ENCODE measurements at places on chromosomes 1 and 21.

DNA sequence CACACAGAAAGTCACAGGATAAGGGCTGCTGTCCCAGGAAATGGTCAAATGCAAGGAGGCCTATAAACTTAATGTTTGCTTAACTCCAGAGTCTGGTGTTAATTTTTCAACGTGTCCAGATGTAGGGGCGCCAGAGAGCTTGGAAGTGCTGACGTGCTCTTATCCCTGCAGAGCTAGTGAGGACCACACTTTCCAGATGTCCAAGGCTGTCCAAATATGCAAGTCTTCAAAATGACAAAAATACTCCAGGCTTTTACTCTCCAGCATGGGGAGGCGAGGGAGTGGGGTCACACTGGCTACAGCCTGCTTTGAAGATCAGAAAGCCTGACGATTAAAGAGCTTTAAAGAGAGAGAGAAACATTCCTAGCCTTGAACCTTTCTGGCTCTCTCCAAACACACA is 57.6 kb downstream of the ABCA4 start:
- DNase-seq = no peak

- no peak for DNase-seq
Measured at GRCh38 chr1:36475341-36475740, 7.4 kb downstream of the CSF3R start.

- DNase-seq = peak; percentile 25
Measured at GRCh38 chr21:37257511-37257966, 9.6 kb downstream of the VPS26C start.

DNA sequence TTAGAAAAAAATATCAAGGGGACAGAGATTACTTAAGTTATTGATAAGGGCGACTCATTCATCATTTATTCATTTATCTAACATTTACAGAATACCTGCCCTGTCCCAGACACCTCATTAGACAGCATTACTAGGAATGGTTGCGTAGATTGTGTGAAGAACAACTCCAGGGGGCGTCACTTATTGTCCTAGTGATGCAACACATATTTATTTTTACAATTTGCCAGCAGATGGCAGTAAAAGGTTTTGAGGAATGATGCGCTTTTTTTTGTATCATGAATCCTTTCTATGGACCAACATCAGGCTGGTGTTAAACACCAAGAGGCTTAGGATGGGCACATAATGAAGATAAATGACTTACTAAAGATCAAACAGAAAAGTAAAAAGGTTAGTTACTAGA is 5.5 kb downstream of the NCAM2 start:
- DNase-seq = no peak

DNA sequence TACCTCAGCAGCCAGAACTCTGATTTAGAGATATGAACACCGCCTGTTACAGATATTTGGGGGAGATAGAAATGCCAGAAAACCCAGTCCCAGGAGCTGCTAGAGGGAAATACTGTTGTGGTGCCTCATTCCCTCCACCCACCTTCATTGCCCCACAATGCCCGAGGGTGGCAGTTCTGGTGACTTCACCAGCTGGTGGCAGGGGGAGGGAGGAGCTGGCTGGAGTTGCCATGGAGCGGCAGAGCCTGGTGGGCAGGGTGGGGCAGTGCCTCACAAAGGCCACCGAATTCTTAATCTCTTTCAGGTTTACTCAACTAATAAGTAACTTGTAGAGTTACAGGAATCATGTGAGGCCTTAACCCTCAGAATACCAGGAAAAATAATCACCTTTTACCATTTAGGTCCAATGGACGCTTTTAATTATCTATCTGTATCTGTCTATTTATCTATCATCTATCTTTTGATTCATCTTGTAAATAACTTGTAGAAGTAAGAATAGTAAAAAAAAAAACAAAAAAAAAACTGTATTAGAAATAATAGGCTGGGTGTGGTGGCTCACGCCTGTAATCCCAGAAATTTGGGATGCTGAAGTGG is 11.7 kb upstream of the S100A11 start:
- DNase-seq = no peak

- no peak for DNase-seq
Measured at GRCh38 chr1:18989176-18989799, 32.8 kb upstream of the IFFO2 start.

DNA sequence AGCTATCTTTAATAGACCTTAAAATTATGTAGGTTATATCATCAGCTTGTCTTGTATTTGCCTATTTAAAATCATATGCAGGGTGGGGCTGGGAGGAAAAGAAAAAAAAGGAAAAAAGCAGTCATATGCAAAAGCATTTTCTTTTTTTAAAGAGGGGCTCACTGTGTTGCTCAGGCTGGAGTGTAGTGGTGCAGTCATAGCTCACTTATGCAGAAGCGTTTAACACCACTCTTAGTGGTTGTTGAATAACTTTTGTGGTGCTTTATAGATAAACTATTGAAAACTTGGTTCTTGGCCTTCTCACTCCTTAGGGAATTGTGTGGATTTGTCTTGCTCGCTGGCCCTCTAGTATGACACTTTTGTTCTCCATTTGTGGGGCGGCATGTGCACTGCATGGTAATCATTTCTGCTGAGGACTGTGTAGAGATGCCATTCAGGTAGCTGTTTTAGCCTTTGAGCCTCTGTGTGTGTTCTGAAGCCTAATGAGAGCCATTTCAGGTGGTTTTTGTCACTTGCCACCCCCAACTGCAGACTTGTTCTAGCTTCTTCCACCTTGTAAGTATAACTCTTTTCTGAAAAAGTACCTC is 77.8 kb downstream of the KIF1B start:
- no peak for DNase-seq

DNA sequence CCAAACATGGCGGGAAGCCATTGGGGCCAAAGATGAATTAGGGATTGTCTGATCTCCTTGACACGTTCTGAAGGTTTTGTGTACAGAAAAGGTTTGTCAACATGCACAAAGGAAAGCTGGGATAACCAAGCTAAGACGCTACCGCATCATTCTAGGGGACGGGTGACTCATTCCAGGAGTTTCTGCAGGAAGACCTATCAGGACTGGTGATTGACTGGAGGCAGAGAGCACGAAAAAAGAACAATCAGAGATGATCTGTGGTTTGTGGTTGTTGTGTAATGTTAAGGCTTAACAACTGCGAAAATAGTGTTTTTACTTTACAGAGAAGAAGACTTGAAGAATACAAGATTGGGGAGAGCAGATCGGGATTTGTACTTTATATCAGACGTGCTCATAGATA is 22.2 kb upstream of the ERG start:
- no peak for DNase-seq

GRCh38 chr1:181779343-181779742 is 282.2 kb downstream of the ZNF648 start:
- no peak for DNase-seq

- no peak for DNase-seq
Measured at GRCh38 chr1:216223486-216223885, 199.8 kb downstream of the USH2A start.

GRCh38 chr21:27190601-27191000 is 223.7 kb upstream of the ADAMTS5 start:
- DNase-seq = no peak

DNA sequence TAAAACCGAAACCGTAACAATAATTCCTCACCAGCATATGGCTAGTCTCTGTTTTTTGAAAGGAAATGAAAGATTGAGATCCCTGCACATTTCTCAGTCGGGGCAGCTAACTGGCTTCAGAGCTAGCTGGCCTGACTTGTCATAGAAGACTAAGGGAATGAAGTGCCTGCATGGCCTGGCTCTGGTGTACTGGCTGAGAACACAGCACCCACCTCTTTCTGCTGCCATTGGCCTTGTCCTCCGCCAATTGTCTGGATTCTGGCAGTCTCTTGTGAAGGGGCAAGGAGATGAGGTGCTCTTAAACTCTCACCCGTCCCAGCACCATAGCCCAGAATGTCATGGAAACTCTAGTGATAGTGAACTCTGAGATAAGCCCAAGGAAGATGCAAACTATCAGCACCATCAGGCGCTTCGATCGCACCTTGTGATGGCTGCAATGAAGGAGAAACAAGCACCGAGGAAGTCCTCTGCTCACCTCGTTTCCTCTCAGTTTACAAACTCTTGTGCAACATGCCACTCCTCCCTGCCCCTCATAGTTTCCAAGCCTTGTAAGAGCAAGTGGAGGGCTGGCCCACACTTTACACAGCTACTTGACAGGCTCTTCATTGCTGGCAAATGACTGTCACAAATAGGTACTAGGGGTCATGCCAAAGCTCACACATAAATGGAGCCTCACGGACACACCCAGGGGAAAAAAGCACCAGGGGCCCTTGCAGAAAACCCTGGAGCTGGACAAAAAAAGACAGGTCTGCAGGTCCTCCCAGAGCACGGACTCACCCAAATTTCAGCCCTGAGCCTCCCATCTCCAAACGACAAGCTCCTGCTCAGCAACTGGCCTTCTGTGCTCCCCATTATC is 16.4 kb downstream of the INPP5B start:
- DNase-seq = no peak

DNA sequence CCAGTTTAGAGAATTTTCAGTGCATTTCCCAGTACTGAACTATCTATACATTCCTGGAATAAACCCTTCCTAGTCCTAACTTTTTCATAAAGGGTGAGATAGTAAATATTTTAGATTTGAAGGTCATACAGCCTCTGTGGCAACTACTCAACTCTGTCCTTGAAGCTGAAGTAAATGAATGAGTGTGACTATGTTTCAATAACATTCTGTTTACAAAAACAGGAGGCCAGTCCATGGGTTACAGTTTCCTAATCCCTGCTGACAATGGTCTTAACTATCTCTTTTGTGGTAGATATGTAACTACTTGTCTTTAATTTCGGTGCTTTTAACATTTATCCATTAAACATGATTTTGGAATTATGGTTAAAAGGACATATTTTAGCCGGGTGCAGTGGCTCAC is 4.3 kb downstream of the ZNF684 start:
- no peak for DNase-seq

DNA sequence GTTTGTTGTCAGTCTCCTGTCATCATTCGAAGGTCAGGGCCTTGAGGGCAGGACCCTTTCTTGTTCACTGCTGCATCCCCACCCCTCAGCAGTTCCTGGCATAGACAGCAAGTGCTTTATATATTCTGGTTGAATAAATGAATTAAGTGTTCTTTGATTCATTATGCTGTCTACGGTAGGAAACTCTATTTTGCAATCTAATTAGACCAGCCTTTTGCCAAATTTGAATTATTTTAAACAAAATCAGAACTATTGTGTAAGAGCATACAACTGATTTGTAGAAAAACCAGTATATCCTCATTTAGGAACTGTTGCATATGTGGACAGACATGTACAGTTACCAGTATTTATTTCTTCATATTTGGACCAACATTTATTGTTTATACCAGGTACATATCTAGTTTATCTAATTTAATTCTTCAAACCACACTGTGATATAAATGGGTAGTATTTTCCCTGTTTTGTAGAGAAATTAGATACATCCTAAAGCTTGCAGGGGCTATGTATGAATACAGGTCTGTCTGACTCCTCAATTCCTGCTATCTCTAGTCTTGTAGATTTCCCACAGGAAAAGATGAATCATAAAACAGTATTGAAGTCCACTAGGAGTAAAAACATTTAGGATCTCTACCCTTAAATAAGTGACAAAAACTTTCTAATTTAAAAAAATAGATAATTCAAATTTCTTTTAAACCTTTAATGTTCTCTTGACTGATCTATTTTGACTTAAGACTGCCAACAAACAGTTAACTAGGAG is 10.4 kb downstream of the MGST3 start:
- no peak for DNase-seq

DNA sequence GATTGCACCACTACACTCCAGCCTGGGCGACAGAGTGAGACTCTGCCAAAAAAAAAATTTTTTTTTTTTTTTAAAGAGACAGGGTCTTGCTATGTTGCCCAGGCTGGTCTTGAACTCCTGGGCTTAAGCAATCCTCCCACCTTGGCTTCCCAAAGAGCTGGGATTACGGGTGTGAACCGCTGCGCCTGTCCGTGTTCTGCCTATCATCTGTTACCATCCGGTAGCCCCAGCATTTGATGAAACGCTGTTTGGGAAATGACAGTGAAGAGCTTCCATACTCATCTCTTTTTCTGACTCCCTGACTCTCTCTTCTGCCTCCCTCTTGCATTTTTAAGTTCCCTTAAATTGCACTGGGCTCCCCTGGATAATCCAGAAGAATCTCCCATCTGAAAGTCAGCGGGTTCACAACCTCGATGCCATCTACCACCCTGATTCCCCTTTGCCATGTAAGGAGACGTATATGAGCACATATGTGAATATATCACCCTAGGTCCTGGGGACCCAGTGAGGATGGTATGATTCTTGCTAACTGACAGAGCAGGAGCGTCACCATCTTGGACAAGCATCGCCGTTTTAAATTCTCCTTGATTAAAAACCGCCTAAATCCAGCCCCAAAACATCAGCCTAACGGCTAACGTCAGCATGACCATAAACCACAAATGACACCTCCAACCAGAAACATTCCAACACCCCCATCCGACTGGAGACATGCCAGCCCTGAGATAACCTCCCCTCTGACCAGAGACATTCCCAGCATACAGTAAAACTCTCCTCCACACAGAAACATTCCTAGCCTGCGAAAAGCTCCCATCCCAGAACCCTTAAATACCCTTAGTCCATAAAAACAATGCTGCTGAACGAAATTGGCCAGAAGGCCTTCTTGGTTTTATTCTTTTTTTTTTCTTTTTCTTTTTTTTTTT is 12.4 kb downstream of the TNFRSF8 start:
- no peak for DNase-seq

GRCh38 chr1:64090436-64090835 is 113.0 kb upstream of the UBE2U start:
- no peak for DNase-seq

DNA sequence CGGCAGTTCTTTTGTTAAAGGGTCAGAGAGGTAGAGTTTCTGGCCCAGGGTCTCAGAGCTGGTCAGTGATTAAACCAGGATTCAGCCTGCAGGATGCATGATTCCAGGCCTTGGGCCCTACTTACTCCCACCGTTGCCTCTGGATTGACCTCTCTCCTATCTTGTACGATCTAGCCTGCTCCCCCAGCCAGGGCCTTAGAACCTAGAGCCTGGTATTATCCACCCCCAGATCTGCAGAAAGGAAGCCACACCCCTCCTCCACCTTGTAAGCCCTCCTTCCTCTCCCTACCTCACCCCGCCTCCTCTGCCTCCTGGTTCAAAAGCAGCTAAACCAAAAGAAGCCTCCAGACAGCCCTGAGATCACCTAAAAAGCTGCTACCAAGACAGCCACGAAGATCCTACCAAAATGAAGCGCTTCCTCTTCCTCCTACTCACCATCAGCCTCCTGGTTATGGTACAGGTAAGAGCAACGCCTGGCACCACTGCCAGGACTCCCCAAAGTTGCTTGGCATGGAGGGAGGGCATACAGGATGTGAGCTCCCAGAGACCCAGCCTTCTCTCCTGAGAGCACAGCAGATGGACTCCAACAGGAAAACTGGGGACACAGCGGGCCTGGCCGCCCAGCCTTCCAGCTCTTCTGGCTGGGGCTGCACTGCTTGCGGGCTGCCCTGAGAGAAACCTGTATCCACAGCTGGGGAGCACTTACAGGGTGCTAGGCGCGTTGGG is at the start of gene CD52:
CD52 (plus strand) TSS at position 347 of the 726 bp plus-strand sequence; CDS start at position 407, 60 bp downstream.
- DNase-seq = no peak

DNA sequence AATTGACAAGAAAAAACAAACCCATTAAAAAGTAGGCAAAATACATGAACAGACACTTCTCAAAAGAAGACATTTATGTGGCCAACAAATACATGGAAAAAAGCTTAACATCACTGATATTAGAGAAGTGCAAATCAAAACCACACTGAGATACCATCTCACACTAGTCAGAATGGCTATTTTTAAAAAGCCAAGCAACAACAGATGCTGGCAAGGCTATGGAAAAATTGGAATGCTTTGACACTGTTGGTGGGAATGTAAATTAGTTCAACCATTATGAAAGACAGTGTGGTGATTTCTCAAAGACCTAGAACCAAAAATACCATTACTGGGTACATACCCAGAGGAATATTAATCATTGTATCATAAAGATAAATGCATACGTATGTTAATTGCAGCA is 641.1 kb upstream of the B3GALT2 start:
- no peak for DNase-seq

All from G401 (cell line).